ENCODE measurements at places on chromosomes 4 and X.

GRCh38 chrX:16466640-16467432 lies 183.1 kb upstream of the S100G start:
- peak; percentile 26 for DNase-seq

- DNase-seq: no peak
Measured at GRCh38 chr4:18635531-18635930, 614.0 kb upstream of the LCORL start.

- peak; percentile 28 for DNase-seq
Measured at GRCh38 chrX:53223955-53224859, 800 bp downstream of the KDM5C start.

GRCh38 chr4:57187246-57187645 lies 77.1 kb upstream of the IGFBP7 start:
- no peak for DNase-seq

- no peak for DNase-seq
Measured at GRCh38 chr4:101140228-101140627, 207.1 kb downstream of the PPP3CA start.

- no peak for DNase-seq
Measured at GRCh38 chr4:1910643-1911042, 39.5 kb downstream of the NSD2 start.

GRCh38 chrX:101347859-101348451 lies 587 bp downstream of the TIMM8A start:
- no peak for DNase-seq

- no peak for DNase-seq
Measured at GRCh38 chr4:138952411-138952810, 63.2 kb upstream of the NOCT start.

DNA sequence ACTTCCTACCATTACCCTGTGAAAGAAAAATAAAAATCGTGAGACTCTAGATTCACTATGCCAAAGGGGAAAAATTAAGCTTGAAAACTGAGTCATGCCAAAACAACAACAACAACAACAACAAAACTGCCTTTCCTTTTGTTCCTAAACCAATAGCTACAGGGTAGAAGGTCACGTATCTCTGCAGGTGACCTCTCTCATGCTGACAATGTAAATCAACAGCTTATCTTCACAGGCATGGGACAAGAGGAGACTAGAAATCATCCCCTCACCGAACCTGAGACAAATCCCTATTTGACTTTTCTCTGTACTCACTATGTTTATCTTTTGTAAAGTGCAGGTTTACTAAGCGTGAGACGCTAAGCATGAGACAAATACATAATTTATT lies 20.5 kb upstream of the AADAT start:
- DNase-seq: no peak

Data from SJSA1 (cell line).